ELR (cell line): ENCODE measurements at places on chromosomes 12 and 14.

- no peak for DNase-seq
Measured at GRCh38 chr12:52024845-52025230, 18.1 kb downstream of the TAMALIN start.

- DNase-seq = no peak
Measured at GRCh38 chr12:76755829-76756379, 8.0 kb upstream of the ZDHHC17 start.

DNA sequence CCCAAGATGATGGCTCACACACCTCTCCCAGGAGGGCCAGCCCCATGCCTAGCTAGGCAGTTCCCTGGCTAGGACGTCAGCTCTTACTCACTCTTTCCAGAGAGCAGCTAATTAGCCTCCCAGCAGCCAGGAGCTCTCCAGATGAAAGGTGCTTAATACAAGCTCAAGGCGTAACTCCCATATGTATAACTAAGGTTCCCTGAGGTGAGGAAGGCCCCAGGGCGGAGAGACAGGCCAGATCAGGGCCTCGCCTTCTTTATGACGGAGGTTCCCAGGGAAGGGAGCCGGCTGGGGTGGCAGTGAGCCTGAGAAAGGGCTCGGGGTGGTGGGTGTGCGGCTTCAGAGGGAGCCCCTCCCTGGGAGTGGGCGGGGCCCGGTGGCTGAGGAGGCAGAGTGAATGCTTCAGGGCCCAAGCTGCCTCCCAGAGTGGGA is 26.4 kb upstream of the ZFP36L1 start:
- peak; percentile 45 for DNase-seq

DNA sequence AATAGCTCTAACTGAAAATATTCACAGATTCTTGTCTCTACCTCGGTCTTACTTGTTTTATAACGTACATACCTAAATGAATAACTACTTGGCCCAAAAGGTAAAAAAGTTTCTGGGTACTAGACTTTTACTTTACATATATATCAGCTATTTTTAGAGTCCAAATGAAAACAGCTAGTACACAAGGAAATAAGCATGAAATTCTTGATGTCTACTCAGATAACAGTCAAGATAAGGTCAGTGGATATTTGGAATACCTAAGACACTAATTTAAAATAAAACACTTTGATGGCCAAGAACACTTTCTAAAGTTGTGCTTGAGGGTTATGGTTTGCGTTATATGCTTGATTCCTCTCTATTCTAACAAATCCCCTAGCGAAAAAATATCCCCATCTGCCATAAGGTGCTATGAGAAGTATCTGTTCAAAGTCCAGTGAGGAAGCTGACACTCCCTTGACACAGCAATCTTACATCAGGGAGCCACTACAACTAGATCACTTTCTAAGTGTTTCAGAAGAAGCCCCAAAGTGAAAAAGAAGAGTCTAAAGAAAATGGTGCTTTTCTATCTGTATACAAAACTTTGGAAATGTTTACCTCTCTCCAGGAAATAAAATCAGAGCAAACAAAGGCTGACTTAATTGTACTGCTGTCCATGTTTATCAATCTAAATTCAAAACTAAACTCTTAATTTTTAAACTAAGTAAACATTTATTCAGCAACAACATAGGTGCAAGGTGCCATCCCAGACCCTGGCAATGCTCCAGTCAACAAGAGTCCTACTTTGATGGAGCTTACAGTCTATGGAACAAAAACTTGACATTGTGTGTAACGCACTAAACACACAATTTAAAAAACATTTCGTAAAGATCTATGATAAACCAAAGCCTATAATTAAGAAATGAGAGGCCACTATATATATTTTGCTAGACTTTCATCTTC is 11.7 kb downstream of the PTPN21 start:
- DNase-seq = no peak

DNA sequence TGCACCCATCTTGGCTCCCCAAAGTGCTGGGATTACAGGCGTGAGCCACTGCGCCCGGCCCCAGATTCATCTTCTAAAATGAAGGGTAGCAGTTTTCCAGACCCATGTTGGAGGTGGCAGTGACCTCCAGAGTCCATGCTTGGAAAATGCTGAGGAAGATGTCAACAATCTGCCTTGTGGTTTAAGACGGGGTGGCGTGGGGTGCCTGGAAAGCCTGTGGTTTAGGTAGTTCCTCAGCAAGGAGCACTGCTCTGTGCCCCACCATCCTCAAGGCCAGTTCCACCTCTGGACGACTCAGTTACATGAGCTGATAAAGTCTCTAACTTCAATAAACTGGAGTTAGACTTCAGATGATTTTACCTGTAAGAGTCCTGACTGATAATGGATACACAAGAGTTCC is 48.6 kb downstream of the DRAM1 start:
- DNase-seq = peak; percentile 52

- DNase-seq = no peak
Measured at GRCh38 chr14:55482936-55483605, 42.7 kb upstream of the TBPL2 start.

GRCh38 chr12:39483597-39483996 is 40.7 kb upstream of the KIF21A start:
- no peak for DNase-seq

DNA sequence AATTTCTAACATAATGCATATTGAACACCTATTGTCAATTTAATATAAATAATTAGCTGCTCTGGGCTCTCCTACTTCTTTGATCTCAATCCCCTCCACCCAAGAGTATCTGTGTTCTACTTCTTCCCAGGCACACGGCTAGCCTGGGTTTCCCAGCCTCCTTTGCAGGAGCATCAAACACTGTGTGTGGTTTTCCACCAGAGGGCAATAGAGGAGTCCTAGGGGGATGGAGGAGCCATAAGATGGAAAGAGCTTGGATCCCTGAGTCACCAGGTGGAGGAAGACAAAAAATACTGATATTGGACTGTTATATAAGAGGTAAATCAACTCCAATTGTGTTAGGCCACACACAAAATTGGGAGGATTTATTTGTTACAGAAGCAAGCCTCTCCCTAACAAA is 333.7 kb downstream of the GLT1D1 start:
- peak; percentile 1 for DNase-seq

- DNase-seq = no peak
Measured at GRCh38 chr12:39966721-39967120, 139.2 kb downstream of the SLC2A13 start.

GRCh38 chr12:132271755-132272092 is 57.7 kb downstream of the GALNT9 start:
- no peak for DNase-seq

- DNase-seq = no peak
Measured at GRCh38 chr14:25484235-25484634, 434.3 kb upstream of the STXBP6 start.

- peak; percentile 97 for DNase-seq
Measured at GRCh38 chr12:95102916-95103671, 29.7 kb upstream of the NR2C1 start.

DNA sequence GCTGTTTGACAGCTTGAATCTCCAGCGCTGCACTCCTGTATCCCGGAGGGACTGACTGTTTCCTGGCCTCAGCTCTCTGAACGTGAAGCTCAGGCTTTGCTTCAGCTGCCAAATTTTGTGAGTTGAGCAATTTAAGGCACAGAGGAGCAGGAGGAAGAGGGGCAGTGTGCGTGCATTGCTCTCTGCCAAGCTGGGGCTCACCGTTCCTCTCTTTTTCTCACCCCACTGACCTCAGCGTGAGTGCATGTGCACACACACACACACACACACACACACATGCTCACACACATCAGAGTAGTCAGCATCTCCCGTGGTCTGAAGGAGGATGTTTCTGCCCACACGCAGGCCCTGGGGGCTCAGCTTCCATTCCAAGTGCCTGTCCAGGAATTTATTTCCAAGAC is 27.8 kb upstream of the BDKRB2 start:
- no peak for DNase-seq

DNA sequence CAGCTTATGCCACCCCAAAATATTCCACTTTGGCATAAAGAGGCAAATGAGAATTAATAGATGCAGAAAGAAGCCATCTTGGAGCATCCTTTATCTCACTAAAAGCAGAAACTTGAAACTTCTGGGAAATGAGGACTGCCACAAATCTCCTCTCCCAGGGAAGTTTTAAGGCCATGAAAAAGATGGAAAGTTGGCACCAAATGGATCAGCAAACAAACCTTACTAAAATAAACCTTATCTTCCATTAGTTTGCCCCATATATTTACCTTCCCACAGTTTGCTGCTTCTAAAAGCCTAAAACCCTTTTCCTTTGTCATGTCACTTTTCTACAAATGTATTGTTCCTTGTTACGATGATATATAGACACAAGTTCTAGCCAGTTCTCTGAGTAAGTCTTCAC is 340.0 kb upstream of the USP15 start:
- DNase-seq = no peak

- no peak for DNase-seq
Measured at GRCh38 chr12:99111600-99111999, 466.5 kb downstream of the APAF1 start.

DNA sequence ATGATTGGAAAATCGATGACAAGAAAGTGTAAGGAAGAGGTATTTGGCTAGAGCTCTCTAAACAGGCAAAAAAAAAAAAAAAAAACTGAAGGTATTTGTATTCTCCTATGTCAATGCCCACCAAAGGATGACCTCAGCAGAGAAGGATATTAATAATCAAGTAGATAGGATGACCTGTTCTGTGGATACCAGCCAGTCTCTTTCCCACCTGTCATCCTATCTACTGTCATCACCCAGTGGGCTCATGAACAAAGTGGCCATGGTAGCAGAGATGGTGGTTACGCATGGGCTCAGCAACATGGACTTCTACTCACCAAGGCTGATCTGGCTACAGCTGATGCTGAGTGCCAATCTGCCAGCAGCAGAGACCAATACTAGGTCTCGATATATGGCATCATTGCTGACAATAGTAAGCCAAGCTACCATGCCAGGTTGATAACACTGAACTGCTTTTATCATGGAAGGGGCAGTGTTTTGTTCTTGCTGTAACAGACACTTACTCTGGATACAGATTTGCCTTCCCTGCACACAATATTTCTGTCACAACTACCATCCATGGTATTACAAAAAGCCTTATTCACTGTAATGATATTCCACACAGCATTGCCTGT is 43.5 kb downstream of the RPS6KA5 start:
- no peak for DNase-seq

GRCh38 chr14:24436355-24437019 is 6.1 kb downstream of the SDR39U1 start:
- DNase-seq = peak; percentile 82

DNA sequence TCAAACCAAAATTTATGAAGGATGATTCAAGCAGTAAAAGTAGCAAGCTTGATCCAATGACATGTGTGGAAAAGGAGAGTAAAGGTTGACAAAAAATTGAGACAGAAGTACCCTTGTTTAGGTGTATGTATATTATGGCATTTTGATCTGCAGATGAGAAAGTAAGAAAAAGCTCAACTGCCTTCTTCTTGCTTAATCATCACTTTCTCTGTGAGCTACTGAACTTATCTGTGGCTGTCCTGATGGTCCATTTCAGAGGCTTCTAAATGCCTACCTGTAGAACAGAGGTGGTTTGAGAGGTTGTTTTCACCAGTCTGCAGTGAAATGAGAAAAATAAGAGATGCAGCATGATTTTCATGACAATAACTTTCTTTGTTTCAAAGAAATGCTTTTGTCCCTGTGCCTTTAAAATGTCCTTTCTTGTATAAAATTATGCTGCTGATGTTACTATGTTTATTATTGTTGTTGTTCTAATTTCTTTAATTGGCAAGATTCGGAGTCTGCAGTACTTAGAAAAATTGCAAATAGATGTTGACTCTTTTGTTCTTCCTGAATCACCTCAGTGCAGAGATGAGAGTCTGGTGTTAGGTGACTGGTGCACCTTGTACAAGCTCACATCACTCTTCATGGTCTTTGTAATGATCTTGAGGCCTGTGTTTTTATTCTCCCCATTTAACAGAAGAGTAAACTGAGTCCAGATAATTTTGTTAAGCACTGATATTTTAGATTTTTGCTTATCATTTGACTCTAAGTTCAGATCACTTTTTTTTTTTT is 821.9 kb downstream of the VRK1 start:
- DNase-seq = no peak

DNA sequence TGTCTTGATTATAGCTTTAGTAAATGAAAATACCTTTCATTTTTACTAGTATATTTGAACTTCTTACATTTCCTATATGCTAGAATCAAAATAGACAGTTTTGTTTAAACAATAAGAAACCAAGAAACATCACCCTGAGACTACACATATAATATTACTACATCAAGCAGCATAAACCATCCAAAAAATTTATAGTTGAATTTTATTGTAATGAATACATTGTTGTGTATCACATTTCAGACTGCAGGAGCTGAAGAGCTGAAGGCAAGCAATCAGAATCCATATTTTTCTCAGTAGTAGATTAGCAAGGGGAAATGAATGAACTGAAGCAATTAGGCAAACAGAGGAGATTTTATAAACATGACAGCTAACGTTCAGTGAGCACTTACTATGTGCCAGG is 379.2 kb downstream of the BTG1 start:
- no peak for DNase-seq

DNA sequence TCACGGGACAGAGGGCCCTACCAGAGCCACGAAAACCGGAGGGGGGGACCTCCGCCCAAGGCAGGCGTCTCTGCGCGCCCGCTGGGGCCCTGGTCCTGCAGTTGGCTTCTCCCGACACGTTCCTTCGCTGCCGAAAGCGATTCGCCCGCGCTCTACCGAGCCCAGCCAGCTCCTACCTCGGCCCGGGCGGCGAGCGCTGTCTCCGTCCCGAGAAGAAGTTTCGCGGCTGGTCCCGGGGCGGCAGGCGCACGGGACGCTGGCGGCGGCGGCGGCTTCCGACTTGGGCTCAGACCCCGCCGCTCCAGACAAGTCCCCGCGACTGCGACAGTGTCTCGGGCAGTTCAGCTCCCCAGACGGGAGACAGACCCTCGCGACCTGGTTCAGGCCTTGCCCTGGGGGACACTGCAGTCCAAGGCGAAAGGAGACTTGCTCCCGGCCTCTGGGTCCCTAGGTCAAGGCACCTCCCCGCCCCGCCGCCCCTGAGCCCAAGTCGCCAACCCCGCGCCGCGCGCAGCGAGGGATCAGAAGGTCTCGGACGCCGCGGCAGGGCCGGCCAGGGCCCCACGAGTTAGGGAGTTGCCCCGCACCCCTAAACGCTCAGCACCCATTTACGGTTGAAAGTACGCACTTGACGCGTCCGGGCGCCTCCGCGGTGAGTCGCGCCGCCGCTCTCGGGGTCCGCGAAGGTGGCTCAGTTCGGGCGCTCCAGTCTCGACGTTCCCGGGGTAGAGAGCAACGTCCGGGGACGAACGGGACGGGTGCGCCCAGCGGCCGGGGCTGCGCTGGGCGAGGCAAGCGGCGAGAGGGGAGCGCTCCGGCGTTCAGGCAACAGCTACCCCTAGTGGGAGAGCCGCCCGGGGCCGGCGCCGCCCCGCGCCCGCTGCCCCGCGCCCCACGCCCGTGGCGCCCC is 1.4 kb upstream of the DIO3 start:
- no peak for DNase-seq

- DNase-seq = peak; percentile 1
Measured at GRCh38 chr12:66859751-66860440, 181.0 kb upstream of the GRIP1 start.

- DNase-seq = no peak
Measured at GRCh38 chr12:58969237-58969636, 48.9 kb upstream of the LRIG3 start.

DNA sequence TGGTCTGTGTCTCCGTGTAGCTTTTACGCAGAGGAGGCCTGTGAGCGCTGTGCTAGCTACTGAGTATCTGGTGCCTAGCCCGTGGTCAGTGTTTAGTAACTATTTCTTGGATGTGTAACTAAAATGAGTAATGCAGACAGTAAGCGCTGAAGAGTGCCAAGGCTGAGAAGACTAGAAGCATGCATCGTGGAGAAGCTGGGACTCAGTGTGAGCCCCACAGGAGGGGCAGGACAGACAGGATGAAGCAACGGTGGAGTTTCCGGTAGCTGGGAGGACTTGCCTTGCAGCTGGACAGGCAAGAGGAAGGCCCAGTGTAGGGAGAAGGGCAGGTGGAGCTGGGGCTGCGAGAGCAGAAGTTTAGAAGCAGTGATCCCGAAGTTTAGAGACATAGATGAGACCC is 233.4 kb upstream of the FKBP4 start:
- no peak for DNase-seq
